ENCODE measurements at places on chromosomes 1 and 21. TPM values are rescaled to one million over a fixed set of nuclear protein-coding genes. Genes with fewer than 3 reads are reported as not detected.

DNA sequence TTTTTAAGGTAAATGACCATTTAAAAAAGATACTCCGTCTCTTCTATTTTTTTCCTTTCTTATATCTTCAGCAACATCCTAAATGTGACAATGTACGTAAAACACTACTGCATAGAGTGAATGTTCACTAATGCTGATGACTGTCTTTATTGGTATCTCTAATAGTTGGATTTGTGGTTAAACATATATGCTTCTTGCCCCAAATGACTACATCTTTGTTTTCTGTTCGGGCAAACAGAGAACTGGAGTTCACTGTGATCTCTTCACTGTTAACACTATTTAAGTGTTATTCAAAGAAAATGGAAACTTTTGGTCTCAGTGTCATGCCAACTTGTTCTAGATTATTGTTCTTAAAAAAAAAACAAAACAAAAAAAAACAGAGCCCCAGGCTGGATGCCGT lies 109.4 kb downstream of the KIF26B start:
- H3K36me3 ChIP-seq = no peaks in the 10 kb centered on the region
- peaks cover 13% of the 10 kb centered on the region for H3K4me1 ChIP-seq
- no peak for DNase-seq
- H3K27ac ChIP-seq = no peak overlapping the region
- no peak overlapping the region for H3K4me3 ChIP-seq

DNA sequence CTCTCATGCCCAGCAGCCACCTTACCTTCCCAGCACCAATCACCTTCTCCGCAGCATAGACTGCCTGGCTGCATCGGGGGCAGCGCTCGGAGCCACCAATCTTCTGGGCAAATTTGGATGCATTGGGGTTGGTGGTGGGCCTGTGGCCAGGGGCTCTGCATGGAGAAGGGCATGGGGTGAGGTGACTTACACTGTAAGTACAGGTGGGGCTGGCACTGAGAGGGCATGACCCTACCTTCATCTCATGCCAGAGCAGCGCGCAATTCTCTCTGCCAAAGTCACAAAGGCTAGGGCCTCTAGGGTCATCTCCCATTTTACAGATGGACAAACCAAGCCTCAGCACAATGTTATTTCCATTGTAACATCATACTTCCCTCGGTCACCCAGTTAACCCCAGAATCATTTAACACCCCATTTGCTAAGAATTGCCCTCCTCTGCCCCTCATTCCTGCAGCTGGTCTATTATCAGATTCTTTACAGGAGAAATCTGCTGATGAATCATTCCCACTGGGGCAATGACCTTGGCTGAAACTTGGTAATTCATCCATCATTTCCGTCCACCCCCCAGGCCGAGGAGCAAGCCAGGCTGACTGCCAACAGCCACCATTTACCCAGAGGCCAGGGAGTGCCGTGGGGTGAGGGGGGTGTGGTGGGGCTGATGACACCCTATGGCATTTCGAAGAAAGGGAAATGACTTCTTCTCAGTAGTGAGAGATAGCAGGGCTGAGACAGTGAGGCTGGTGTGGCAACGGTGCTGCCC lies 17.9 kb downstream of the CSRP1 start:
- peak overlapping the region; percentile 60 for H3K27ac ChIP-seq

DNA sequence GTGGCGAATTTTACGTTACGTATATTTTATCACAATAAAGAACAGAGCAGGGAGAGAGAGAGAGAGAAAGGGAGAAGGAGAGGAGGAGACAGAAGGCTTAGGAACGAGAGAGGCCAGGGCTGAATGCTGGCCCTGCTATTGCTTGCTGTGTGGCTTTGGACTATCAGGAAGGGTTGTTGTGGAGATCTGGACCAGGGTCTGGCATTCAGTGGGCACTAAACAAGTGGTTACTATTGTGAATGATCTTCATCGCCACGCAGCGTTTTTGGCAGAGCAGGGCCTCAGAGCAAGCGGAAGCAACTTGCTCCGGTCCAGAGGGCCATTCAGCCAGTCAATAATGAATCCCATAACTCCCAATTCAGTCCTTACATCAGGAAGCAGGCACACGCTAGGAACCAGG lies 26.4 kb downstream of the PIK3C2B start:
- no peak overlapping the region for H3K4me3 ChIP-seq
- peaks cover 42% of the 10 kb centered on the region for H3K4me1 ChIP-seq
- H3K27me3 ChIP-seq = no peaks in the 10 kb centered on the region
- DNase-seq = no peak
- peaks cover 9% of the 10 kb centered on the region for H3K36me3 ChIP-seq
- no peak overlapping the region for H3K27ac ChIP-seq

GRCh38 chr1:189775343-189775742 lies 702.3 kb downstream of the BRINP3 start:
- no peaks in the 10 kb centered on the region for H3K4me1 ChIP-seq
- DNase-seq = peak; percentile 7
- H3K36me3 ChIP-seq = no peaks in the 10 kb centered on the region
- no peak overlapping the region for H3K4me3 ChIP-seq

GRCh38 chr1:116754198-116754977 lies at the start of gene CD2:
CD2 (plus strand) TSS chr1:116754430; CDS start chr1:116754493, 63 bp downstream.
- no peaks in the 10 kb centered on the region for H3K4me1 ChIP-seq
- peak within 1 kb of the TSS; percentile 14 for H3K4me3 ChIP-seq
- H3K36me3 ChIP-seq = no peaks in the 10 kb centered on the region
- H3K27me3 ChIP-seq = no peaks in the 10 kb centered on the region
- H3K27ac ChIP-seq = peak within 1 kb of the TSS; percentile 10

GRCh38 chr1:195606483-195606882 lies 1001.8 kb downstream of the KCNT2 start:
- no peaks in the 10 kb centered on the region for H3K4me1 ChIP-seq
- no peak overlapping the region for H3K4me3 ChIP-seq
- no peak overlapping the region for H3K27ac ChIP-seq
- H3K27me3 ChIP-seq = no peaks in the 10 kb centered on the region

The TRABD2B gene
- total RNA-seq = not detected

DNA sequence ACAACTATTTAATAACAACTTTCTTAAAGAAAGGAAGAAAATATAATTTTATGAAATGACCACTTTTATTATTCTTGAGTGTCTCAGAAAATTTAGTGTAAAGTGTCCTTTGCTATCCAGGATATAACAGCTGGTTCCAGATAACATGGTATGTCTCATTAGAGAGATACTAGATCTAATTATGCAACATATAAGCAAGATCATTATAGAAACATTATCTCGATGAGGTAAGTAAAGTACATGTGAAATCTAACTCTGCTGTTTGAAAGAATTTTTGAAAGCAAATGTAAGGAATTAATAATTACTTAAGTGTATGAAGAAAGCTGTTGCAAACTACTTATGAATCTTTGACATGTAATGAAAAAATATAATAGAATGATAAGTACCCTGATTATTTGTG lies 887.4 kb upstream of the CXADR start:
- H3K36me3 ChIP-seq = no peaks in the 10 kb centered on the region
- no peaks in the 10 kb centered on the region for H3K4me1 ChIP-seq
- H3K27me3 ChIP-seq = no peaks in the 10 kb centered on the region
- no peak for DNase-seq
- H3K27ac ChIP-seq = no peak overlapping the region

The SYNC gene
- 12.3 TPM for total RNA-seq

The LCE1E gene
- not detected for total RNA-seq

The LHX8 gene
- not detected for total RNA-seq

DNA sequence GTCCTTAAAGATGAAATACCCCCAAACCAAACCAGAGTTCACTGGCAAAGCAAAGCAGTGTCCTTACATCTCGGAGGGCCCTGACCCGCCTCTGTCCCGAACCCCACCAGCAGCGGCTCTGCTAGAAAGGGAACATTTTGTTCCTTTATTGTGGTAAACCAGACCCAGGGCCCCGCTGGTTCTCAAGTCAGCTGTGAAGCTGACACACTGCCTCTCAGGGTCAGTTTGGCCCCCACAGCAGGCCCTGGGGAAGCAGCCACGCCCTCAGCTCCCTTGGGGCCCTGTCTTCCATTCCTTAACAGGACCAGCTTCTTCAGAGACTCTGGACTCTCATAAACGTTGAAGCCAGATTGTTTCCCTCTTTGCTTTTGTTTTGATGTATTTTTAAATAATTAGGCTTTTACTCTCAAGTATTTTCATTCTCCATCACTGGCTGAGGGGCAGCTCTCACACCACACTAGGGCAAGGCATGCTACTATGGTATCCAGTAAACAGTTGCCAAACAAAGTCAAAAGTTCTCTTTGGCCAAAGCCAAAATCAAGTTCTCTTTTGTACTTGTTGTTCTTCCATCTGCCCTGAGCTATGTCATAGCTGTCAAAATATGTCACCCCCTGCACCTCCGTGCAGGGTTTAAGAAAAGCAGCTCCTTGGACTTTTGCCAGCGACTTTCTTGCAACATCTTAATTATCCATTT lies 61.1 kb upstream of the ANGPTL1 start:
- H3K36me3 ChIP-seq = no peaks in the 10 kb centered on the region
- no peak overlapping the region for H3K4me3 ChIP-seq
- H3K27me3 ChIP-seq = no peaks in the 10 kb centered on the region
- peaks cover 52% of the 10 kb centered on the region for H3K4me1 ChIP-seq
- peak overlapping the region; percentile 73 for H3K27ac ChIP-seq

All from stomach (tissue), 19 donors.